ENCODE measurements at places on chromosomes 5 and 9. TPM values are rescaled to one million over a fixed set of nuclear protein-coding genes. Genes with fewer than 3 reads are reported as not detected.

GRCh38 chr5:78727786-78728761, 79.5 kb upstream of the LHFPL2 start:
- no peaks in the 10 kb centered on the region for H3K27me3 ChIP-seq
- H3K4me3 ChIP-seq: no peak overlapping the region
- no peaks in the 10 kb centered on the region for H3K4me1 ChIP-seq
- H3K36me3 ChIP-seq: no peaks in the 10 kb centered on the region
- DNase-seq: no peak

GPR151 gene
- not detected for total RNA-seq

GRCh38 chr5:18050776-18051175, 416.5 kb downstream of the TAF11L14 start:
- DNase-seq: no peak
- H3K4me1 ChIP-seq: no peaks in the 10 kb centered on the region
- no peak overlapping the region for H3K27ac ChIP-seq
- H3K27me3 ChIP-seq: no peaks in the 10 kb centered on the region

CA9 gene
- 2.2 TPM for total RNA-seq

DNA sequence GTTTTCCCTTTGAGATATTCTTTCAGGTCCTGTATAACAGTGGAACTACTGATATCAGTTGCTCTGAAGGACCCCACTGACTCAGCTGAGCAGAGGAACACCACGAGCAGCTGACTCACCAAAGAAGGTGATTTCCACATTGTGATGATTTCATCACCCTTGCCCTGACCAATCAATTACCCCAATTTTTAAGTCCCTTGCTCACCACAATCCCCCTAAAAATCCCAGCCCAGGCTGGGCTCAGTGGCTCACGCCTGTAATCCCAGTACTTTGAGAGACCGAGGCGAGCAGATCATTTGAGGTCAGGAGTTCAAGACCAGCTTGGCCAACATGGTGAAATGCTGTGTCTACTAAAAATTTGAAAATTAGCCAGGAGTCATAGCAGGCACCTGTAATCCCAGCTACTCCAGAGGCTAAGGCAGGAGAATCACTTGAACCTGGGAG, 125.3 kb upstream of the ABCA1 start:
- H3K4me3 ChIP-seq: no peak overlapping the region
- H3K4me1 ChIP-seq: peaks cover 12% of the 10 kb centered on the region
- DNase-seq: no peak
- no peaks in the 10 kb centered on the region for H3K27me3 ChIP-seq
- H3K36me3 ChIP-seq: no peaks in the 10 kb centered on the region
- no peak overlapping the region for H3K27ac ChIP-seq

SLC31A2 gene
- 14.5 TPM for total RNA-seq

OR1J1 gene
- total RNA-seq: not detected

DNA sequence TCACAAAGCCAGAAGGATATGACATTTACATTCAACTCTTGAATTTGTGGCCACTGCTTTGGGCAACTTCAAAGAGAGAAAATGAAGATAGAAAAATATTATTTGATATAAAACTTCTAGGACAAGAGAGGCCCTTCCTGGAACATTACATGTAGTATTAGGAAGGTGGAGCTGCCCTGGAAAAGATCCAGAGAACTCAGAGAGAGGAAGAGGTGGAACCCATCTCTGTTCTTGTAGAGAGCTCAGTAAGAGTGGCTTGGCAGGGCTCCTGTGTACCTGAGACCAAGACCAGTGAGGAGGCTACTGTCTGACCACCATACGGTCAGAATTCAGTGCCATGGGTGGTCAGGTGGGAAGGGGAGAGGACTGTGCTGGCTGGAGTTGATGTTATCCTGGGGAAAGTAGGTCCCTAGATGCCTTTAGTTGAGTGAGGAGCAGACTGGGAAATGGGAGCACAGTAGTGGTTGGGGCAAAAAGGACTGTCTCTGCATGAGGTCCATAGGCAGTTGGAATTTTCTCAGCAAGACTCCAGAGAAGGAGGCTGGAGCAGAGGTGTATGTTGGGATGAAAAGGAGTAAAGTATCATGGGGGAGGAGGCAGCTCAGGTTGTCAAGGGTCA, 7.6 kb downstream of the TGFBI start:
- H3K36me3 ChIP-seq: no peaks in the 10 kb centered on the region
- no peak overlapping the region for H3K4me3 ChIP-seq
- peak overlapping the region; percentile 61 for H3K27ac ChIP-seq
- DNase-seq: no peak
- no peaks in the 10 kb centered on the region for H3K27me3 ChIP-seq

GRCh38 chr5:68288707-68289134, 73.2 kb downstream of the PIK3R1 start:
- peak overlapping the region; percentile 39 for H3K4me3 ChIP-seq
- H3K27me3 ChIP-seq: no peaks in the 10 kb centered on the region
- H3K27ac ChIP-seq: peak overlapping the region; percentile 80
- no peak for DNase-seq

GRCh38 chr5:102498271-102499034, at the start of gene SLCO6A1:
Gene SLCO6A1 (minus strand): TSS chr5:102499001. CDS start chr5:102498844, 157 bp downstream.
- H3K4me3 ChIP-seq: no peak within 1 kb of the TSS
- no peaks in the 10 kb centered on the region for H3K4me1 ChIP-seq
- H3K36me3 ChIP-seq: no peaks in the 10 kb centered on the region

FOXI1 gene
- not detected for total RNA-seq

GRCh38 chr9:136316271-136316751, 11.0 kb upstream of the GPSM1 start:
- H3K4me3 ChIP-seq: no peak overlapping the region
- H3K27ac ChIP-seq: no peak overlapping the region
- DNase-seq: no peak
- H3K4me1 ChIP-seq: peaks cover 4% of the 10 kb centered on the region
- H3K36me3 ChIP-seq: no peaks in the 10 kb centered on the region
- H3K27me3 ChIP-seq: no peaks in the 10 kb centered on the region

- H3K27ac ChIP-seq: no peak overlapping the region
- no peaks in the 10 kb centered on the region for H3K36me3 ChIP-seq
- H3K4me1 ChIP-seq: no peaks in the 10 kb centered on the region
Measured at GRCh38 chr5:91670122-91670521, 287.0 kb upstream of the ARRDC3 start.

- no peak overlapping the region for H3K27ac ChIP-seq
- H3K36me3 ChIP-seq: no peaks in the 10 kb centered on the region
- no peak for DNase-seq
- H3K27me3 ChIP-seq: no peaks in the 10 kb centered on the region
Measured at GRCh38 chr5:32508806-32509805, 64.6 kb upstream of the ZFR start.

RNF183 gene
- total RNA-seq: not detected

- H3K27ac ChIP-seq: no peak overlapping the region
- DNase-seq: no peak
- no peaks in the 10 kb centered on the region for H3K27me3 ChIP-seq
- no peak overlapping the region for H3K4me3 ChIP-seq
Measured at GRCh38 chr5:12330993-12331588, 426.8 kb upstream of the CTNND2 start.

GRCh38 chr5:17872204-17872603, 237.9 kb downstream of the TAF11L14 start:
- no peak overlapping the region for H3K27ac ChIP-seq
- H3K36me3 ChIP-seq: no peaks in the 10 kb centered on the region
- no peak overlapping the region for H3K4me3 ChIP-seq
- H3K27me3 ChIP-seq: no peaks in the 10 kb centered on the region

GRAMD2B gene
- total RNA-seq: 17.8 TPM

HTR4 gene
- 0.76 TPM for total RNA-seq

PDE6A gene
- total RNA-seq: 0.82 TPM

NR2F1 gene
- 3.8 TPM for total RNA-seq

- H3K27me3 ChIP-seq: no peaks in the 10 kb centered on the region
- H3K4me1 ChIP-seq: no peaks in the 10 kb centered on the region
- H3K36me3 ChIP-seq: no peaks in the 10 kb centered on the region
- DNase-seq: no peak
- H3K27ac ChIP-seq: no peak overlapping the region
- no peak overlapping the region for H3K4me3 ChIP-seq
Measured at GRCh38 chr5:72647806-72648205, 140.6 kb upstream of the ZNF366 start.

- no peak overlapping the region for H3K27ac ChIP-seq
- DNase-seq: no peak
- no peaks in the 10 kb centered on the region for H3K27me3 ChIP-seq
- H3K36me3 ChIP-seq: no peaks in the 10 kb centered on the region
Measured at GRCh38 chr5:149576021-149576420, 5.3 kb upstream of the ARHGEF37 start.

DNA sequence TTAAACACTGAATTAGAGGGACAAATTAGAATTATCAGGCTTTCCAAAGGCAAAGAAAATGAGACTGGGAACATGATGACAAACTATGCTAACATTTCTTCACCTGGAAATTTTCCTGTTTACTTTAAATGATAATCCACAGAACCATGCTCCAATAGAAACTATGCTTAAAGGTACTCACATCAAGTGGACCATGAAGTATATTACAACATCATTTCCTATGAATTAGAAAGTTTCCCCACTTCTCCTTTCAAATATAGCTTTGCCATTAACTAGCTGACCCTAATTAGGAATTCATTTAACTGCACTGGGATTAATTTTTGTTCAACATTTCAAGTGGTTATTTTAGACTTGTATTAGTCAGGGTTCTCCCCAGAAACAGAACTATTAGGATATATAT, 81.4 kb downstream of the DTWD2 start:
- H3K27me3 ChIP-seq: no peaks in the 10 kb centered on the region
- no peak overlapping the region for H3K4me3 ChIP-seq
- no peaks in the 10 kb centered on the region for H3K36me3 ChIP-seq
- H3K27ac ChIP-seq: no peak overlapping the region
- no peaks in the 10 kb centered on the region for H3K4me1 ChIP-seq

- H3K4me3 ChIP-seq: no peak overlapping the region
- H3K36me3 ChIP-seq: peaks cover 65% of the 10 kb centered on the region
- DNase-seq: no peak
- H3K4me1 ChIP-seq: peaks cover 27% of the 10 kb centered on the region
Measured at GRCh38 chr9:129102791-129103594, 7.6 kb downstream of the CRAT start.

NLN gene
- total RNA-seq: 22.1 TPM

DNA sequence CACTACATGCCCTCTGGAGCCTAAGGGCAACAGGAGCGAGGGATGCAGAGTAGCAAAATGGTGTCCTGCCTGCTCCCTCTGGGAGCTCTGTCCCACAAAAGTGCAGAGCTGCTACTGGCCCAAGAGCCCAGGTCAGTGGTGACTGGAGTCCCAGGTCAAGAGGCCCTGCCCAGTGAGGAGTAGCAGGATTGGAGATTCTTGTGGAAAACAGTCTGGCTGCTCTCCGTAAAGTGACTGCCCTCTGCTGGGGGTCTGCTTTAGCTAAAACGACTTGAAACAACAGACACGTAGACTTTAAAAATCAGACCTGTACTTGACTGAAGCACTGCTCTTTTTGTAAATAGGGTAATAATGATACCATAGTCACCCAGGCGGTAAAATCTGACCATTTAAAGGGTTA, 917.0 kb downstream of the MAT2B start:
- H3K36me3 ChIP-seq: no peaks in the 10 kb centered on the region
- no peak overlapping the region for H3K4me3 ChIP-seq
- DNase-seq: no peak

- no peak overlapping the region for H3K27ac ChIP-seq
- H3K4me1 ChIP-seq: no peaks in the 10 kb centered on the region
- no peak overlapping the region for H3K4me3 ChIP-seq
- DNase-seq: no peak
- no peaks in the 10 kb centered on the region for H3K36me3 ChIP-seq
Measured at GRCh38 chr5:98414938-98415337, 358.5 kb upstream of the RGMB start.

RLN1 gene
- total RNA-seq: not detected

DNA sequence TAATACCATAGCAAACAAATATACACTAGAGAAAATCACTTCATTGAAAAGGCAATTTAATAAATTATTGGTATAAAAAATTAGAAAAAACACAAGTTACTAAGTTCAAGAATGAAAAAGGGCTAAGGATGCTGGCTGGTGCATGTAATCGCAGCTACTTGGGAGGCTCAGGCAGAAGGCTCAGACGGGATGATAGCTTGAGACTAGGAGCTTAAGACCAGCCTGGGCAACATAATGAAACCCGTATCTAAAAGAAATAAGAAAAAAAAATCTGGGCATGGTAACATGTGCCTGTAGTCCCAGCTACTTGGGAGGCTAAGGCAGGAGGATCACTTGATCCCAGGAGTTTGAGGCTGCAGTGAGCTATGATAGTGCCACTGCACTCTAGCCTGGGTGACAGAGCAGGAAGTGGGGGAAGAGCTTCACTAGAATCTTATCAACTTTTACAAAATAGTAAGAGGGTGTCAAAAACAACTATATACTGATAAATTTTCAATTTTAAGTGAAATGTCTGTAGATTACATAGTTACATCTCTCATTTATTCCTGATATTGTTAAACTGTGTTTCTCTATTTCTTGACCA, 42.2 kb upstream of the PPP2CA start:
- H3K27me3 ChIP-seq: no peaks in the 10 kb centered on the region
- no peaks in the 10 kb centered on the region for H3K36me3 ChIP-seq
- no peak for DNase-seq
- no peaks in the 10 kb centered on the region for H3K4me1 ChIP-seq
- H3K27ac ChIP-seq: no peak overlapping the region

DNA sequence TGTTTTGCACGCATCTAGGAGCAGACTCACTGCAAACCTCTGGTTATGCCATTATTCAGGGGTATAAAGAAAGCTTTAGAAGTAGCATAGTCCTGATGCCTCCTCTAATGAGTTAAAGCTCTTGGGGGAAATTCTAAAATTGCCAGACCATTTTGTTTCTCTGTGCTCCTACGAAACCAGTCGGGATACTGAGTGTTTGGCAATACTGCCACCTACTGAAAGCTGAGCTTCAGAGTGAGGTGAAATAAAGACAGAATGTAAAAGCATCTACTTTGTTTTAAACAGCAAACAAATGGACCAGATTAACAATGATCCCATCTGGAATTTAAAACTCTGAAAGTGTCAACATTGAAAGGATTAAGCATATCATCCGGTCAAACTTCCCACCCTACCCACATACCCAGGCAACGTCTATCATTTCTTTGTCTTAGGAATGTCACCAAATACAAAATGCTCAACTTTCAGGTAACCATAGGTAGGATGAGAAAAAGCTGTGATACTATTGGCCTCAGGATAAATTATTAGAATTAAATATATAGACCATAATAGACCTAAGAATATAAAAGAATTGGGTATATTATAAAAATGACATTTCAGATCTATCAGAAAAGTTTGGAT, 77.8 kb upstream of the SHISAL2B start:
- no peak overlapping the region for H3K27ac ChIP-seq
- no peaks in the 10 kb centered on the region for H3K36me3 ChIP-seq
- no peaks in the 10 kb centered on the region for H3K27me3 ChIP-seq
- no peak for DNase-seq
- no peak overlapping the region for H3K4me3 ChIP-seq

DNA sequence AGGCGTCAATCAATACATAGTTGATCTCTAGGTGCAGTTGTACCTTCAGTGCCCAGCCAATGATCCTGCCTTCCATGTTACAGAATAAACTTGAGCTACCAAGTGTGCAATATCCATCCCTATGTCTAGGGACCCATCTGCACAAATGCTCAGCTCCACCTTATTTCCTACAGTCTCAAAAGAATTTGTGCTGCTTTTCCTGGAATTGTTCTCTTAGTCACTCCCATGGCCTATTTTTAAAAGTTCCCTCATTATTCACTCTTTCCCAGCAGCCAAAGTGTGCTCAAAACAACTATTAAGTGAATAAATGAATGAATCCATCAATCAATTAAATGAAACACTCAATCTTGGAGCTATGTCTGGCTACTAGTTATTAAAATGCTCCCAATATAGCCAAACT, 14.7 kb downstream of the LIX1 start:
- no peaks in the 10 kb centered on the region for H3K4me1 ChIP-seq
- H3K27ac ChIP-seq: no peak overlapping the region
- no peak for DNase-seq
- H3K4me3 ChIP-seq: no peak overlapping the region
- no peaks in the 10 kb centered on the region for H3K36me3 ChIP-seq

PCDHB9 gene
- 0.44 TPM for total RNA-seq

Data from esophagus squamous epithelium (tissue), 5 donors.